ENCODE measurements at places on chromosomes 1 and 21. TPM values are rescaled to one million over a fixed set of nuclear protein-coding genes. Genes with fewer than 3 reads are reported as not detected.

DNM3 gene
- total RNA-seq, result 2.1 TPM

DEPDC1 gene
- total RNA-seq, result 24.5 TPM

MTR gene
- total RNA-seq, result 41.1 TPM

NES gene
- total RNA-seq, result not detected

ARMH1 gene
- total RNA-seq, result 47.4 TPM

OR2L8 gene
- total RNA-seq, result 0.29 TPM

ZYG11A gene
- 0.25 TPM for total RNA-seq

SFPQ gene
- total RNA-seq, result 375 TPM

ETV3L gene
- not detected for total RNA-seq

TSTD1 gene
- total RNA-seq, result 43.6 TPM

SERTAD4 gene
- total RNA-seq, result not detected

TTC22 gene
- 10.6 TPM for total RNA-seq

LCE2A gene
- not detected for total RNA-seq

CDK18 gene
- 3.5 TPM for total RNA-seq

ZFYVE9 gene
- 1.5 TPM for total RNA-seq

MPZ gene
- 5.2 TPM for total RNA-seq

CCDC185 gene
- not detected for total RNA-seq

TNFAIP8L2 gene
- total RNA-seq, result 33.7 TPM

KRTAP19-4 gene
- not detected for total RNA-seq

CCDC27 gene
- not detected for total RNA-seq

OR6N1 gene
- total RNA-seq, result not detected

TNNI3K gene
- total RNA-seq, result 0.40 TPM

NCF2 gene
- 15.3 TPM for total RNA-seq

BLACAT1 gene
- 0.20 TPM for total RNA-seq

A3GALT2 gene
- not detected for total RNA-seq

GPR161 gene
- 0.10 TPM for total RNA-seq

TMEM59 gene
- 195 TPM for total RNA-seq

SMIM1 gene
- total RNA-seq, result 0.71 TPM

ZNF683 gene
- total RNA-seq, result not detected

LRRC38 gene
- total RNA-seq, result not detected

MRPL9 gene
- total RNA-seq, result 117 TPM

CDC42BPA gene
- 3.8 TPM for total RNA-seq
